ENCODE measurements at places on chromosomes 7 and 10.

DNA sequence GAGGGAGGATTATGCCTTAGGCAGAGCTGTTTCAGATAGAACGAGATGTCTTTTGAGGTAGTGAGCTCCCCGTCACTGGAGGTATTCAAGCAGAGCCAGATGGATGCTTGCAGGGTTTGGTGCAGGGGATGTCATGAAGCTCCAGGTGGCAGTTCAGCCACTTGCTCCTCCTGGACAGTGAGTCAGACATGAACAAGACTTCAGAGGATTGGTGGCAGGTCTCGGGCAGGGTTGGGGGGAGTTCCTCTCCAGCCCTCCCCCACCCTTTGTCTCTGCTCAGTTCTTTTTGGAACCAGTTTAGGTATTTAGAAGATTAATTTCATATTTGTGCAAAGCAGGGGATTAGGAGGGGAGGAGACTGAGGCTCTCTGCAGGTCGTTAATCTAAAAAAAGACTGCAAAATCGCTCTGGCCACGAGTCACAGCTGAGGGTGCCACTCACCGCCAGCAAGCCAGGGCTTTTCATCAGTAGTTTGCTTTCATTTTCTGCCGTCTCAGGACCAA lies 21.5 kb upstream of the MYL10 start:
- no peak for DNase-seq

GRCh38 chr7:25750744-25751508 lies 401.1 kb upstream of the NFE2L3 start:
- DNase-seq, result no peak

GRCh38 chr10:101838416-101838970 lies 5.1 kb downstream of the KCNIP2 start:
- no peak for DNase-seq

DNA sequence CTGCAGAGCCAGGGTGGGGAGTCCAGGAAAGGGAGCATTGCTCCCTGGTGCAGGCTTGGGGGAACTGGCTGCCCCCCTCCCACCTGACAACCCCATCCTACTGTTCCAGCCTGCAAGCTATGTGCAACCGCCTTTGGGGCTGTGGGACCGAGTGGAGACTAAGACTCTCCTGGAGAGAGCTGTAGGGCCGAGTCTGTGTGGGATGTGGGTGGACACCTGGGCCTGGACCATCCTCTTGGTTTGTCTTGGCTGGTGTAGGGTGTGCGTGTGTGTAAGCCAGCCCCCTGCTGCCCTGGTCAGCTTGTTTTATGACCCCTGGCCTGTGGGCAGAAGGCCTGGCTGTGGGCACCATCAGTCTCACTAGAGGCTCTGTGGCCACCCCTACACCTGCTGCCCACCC lies 1.6 kb upstream of the RAMP3 start:
- no peak for DNase-seq

GRCh38 chr7:70736715-70737460 lies 395.1 kb upstream of the GALNT17 start:
- peak; percentile 11 for DNase-seq

DNA sequence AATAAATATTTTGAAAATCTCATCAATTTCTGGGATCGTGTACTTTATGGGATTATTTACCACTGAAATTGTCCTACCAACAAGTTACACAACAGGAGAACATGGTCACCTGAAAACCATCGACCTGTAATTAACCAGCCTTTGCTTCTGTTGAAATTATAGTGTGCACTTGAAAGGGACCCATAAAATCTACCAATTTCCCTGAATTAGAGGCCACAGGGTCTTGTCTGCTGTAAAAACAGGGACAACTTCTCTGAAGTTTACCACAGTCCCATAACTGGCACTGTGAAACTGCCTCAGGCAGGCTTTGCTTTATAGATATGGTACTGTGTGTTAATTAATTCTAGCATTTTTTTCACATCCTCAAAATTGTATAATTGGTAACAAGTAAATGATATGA lies 37.7 kb downstream of the RAB19 start:
- no peak for DNase-seq

GRCh38 chr7:137961200-137962177 lies 40.4 kb downstream of the CREB3L2 start:
- DNase-seq, result no peak

DNA sequence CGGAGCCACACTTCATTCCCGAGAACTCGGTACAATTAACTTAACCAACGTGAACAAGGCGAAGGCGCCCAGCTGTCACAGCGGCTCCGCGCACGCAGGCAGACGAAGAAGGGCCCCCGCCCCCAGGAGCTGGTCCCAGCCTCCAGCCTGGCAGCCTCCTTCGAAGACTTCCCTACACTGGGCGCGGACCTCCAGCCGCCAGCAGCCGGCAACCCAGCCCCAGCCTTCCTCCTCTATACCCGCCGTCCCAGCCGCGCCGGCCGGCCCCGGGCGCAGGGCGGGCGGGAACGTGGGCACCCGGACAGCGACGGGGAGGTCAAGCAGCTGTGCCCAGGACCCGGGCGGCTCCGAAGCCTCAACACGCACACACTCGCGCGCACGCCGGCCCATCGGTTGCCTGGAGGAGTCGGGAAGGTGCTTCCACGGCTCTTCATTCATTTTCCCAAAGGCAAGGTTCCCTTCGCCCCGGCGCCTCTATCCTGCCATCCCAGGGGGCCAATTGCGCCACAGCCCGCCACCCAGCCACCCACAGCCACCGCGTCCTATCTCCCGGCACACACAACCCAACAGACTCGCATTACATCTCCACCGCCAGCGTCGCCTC lies 1.6 kb downstream of the CHST15 start:
- no peak for DNase-seq

GRCh38 chr10:112026438-112026837 lies 157.1 kb downstream of the GPAM start:
- DNase-seq, result no peak

DNA sequence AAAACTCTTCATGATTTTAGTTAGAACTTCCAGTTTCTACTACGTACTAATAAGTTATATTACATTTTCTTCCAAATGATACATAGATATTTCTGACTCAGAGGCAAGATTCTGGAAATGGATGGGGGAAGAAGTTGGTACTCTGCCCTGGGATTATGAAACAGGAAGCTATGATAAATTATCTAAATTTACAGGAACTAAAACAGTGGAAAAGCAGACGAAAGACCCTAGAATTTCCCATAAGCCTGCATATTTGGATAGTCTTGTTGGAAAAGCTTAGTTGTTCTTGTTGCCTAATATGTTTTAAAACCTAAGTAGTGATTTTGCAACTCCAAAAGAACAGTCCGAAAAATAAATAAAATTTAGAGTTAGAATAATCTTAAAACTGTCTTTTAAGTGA lies 21.8 kb downstream of the CFAP69 start:
- peak; percentile 39 for DNase-seq

DNA sequence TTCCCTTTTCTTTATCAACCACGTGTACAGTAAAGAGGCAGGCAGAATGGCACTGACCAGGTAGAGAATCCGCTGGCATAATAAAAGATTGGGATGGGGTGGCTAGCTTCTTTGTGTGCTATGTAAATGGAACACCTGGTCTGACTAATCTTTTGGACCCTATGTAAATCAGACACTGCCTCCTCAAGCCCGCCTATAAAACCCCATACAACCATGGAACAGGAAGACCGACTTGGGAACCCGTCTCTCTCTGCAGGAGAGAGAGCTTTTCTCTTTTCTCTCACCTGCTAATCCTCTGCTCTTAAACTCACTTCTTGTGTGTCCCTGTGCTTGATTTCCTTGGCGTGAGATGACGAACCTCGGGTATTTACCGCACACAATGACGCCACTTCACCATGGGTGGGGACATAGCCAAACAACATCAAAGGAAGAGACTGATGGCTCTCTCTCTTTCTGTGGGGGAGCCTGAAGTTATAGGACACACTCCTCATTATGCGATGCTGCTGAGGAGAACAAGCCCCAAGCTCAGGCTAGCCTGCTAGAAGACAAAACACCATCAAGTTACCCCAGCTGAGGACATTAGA lies 94.2 kb downstream of the ARL5B start:
- no peak for DNase-seq

GRCh38 chr10:73807471-73807870 lies 3.9 kb downstream of the NDST2 start:
- no peak for DNase-seq

DNA sequence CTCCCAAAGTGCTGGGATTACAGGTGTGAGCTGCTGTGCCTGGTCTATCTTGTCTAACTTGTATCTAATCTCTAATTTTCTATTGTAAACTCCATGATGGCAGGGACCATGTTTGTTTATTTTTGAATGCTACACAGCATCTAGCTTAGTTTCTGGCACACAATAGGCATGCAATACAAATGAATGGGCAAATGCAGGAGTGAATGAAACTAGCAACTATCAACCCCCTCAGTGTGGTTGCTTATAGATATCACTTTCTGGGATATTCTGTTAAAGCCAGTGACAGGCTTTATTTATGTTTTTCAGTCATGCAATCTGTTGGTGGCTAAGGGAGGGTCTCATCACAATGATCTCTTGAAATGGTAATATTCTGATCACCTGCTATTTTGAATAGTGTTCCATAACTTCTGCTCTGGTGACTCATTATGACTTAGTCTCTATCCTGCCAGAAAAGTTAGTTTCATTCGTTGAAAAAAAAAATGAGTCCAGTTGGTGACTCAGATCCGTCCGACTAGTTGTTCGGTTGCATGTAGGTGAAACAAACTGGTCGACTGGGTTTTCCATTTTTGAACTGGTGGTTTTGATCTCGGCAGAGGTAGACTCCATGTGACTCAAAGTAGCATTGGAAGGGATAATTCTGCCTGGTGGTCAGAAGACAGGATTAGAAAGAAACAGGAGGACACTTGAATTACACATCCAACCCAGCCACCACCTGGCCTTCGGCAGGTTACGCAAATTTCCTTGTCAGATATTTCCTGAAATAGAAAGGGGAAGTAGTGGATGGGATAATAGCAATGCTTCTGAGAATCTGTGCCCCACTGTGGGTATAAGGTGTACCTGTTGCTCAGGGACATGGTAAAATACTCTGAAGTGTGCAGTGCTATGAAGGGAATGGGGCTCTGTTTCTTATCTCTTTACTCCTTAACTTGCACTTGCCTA lies 76.8 kb downstream of the GATA3 start:
- DNase-seq, result no peak

GRCh38 chr10:128465697-128466096 lies 339.5 kb upstream of the MKI67 start:
- DNase-seq, result no peak

DNA sequence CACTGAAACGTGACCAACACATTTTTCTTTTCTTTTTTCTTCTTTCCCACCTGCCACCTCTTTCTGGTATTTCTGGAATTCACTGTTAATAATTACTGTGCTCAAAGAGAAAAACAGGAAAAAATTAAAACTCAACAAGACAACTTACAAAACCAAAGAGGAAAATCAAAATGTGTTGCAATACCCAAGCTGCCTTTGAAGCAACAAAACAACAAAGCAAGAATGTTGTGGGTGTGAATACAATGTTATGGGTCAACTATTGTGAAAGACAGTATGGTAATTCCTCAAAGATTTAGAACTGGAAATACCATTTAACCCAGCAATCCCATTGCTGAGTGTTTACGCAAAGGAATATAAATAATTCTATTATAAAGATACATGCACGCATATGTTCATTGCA lies 415.1 kb downstream of the GFRA1 start:
- no peak for DNase-seq

- no peak for DNase-seq
Observed at GRCh38 chr7:111301891-111302290, 211.0 kb downstream of the LRRN3 start.

GRCh38 chr10:75657351-75657750 lies 225.9 kb downstream of the LRMDA start:
- DNase-seq, result no peak

- DNase-seq, result no peak
Observed at GRCh38 chr10:118687472-118687871, 67.3 kb downstream of the CACUL1 start.

Data from AG09319 (cell line).